HFF-Myc (cell line): ENCODE measurements at places on chromosomes 3 and 15.

- no peak for DNase-seq
These were observed 276.7 kb upstream of the ARRDC4 start for GRCh38 chr15:97683831-97684230.

DNA sequence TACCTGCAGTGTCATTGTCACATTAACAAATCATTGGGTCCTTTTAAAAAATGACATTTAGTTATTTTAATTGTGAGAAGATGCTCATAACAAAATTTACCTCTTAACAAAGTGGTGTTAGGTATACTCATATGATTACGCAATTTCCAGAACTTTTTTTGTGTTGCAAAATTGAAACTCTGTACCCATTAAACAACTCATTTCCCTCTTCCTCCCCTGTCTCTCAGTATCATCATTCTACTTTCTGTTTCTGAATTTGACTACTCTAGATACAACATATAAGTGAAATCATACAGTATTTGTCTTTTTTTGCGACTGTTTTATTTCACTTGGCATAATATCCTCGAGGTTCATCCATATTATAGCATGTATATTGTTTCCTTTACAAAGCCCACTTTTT lies 58.7 kb upstream of the CHST2 start:
- DNase-seq = no peak

DNA sequence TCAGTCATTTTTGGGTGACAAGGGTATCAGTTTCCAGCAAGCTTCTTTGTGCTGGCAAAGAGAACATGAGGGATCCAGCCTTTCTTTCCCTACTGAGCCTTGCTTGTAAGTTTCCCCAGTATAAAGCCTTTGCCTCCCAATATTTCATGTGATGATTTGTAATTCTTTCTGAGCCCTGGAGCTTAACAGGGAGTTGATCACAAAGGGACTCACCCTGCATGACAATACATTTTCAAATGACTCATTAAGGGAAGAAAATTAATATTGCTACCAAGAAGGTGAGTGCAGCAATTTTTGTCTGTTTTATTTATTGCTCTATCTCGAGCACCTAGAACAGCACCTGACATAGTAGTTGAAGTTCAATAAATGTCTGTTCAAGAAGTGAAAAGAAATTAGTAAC lies 27.7 kb downstream of the OXSM start:
- no peak for DNase-seq

- DNase-seq = no peak
These were observed 34.8 kb upstream of the MCTP2 start for GRCh38 chr15:94196531-94196930.

- DNase-seq = no peak
These were observed 234.4 kb upstream of the LRTM1 start for GRCh38 chr3:55162031-55162795.

DNA sequence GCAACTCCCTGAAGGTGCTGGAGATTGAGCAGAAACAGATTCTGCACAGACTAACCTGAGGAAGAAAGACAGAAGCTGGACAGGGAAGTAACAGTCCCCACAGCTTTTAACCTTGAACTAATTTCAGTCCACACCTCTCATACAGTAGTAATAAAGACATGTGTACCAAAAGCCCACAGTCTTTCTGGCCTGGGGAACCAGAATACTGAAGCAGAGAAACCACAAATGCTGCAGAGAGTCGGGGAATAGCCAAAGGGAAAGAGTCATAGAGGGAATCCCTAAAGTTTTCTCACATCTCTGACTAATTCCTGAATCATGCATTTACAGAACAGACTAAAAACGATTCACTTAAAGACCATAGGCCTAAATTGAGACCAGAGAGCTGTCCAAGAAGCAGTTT lies 503.4 kb upstream of the NECTIN3 start:
- DNase-seq = peak; percentile 39

- no peak for DNase-seq
These were observed 97.4 kb upstream of the KLF13 start for GRCh38 chr15:31228980-31229826.

DNA sequence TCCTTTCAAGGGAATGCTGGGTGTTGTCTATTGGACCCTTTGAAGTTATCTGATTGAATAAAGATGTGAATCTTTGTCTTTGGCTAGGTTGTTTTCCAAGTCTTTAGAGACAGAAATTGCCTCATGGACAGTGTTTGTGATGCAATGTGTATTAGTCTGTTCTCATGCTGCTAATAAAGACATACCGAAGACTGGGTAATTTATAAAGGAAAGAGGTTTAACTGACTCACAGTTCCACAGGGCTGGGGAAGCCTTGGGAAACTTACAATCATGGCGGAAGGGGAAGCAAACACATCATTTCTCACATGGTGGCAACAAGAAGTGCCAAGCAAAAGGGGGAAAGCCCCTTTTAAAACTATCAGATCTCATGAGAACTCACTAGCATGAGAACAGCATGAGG lies 88.8 kb upstream of the PLXND1 start:
- no peak for DNase-seq

- DNase-seq = no peak
These were observed 466.4 kb downstream of the MAGI1 start for GRCh38 chr3:65572175-65572777.

DNA sequence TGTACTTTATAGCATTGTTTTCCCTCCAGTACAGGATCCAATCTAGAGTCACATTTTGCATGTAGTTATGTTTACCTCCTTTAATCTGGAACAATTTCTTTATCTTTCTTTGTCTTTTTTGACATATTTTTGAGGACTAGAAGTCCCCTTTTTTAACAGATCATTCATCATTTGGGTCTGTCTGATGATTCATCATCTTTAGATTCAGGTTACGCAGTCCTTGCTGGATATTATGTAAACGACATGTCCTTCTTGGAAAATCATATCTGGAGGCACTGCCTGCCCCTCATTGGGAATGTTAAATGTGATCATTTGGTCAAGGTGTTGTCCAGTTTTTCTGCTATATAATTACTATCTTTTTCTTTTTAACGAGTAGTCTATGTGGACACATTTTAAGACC lies 18.3 kb downstream of the TGM4 start:
- DNase-seq = no peak

DNA sequence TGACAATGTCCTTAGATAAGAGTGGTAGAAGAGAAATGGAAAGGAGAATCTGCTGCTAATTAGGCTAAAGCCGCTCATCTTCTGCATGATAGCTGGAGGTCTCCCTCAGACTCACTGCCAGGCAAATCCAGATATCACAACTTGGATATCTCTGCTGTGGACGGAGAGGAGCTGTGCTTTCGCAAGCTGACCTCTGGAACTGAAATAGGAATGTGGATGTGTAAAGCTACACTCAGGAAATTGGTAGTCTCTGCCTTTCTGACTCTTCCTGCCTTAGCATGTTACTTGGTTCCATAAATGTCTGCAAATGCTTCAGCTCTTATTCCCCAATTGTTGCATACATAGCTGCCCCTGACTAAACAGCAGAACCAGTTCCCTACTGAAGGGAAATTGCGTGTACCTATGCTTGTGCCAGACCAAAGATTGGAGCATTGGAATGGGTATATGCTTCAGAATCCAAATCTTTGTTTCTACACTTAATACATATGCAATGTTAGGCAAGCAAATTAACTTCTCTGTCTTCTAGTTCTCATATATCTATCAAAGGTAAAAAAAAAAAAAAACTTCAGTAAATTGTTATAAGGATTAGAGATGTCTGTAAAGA lies 74.7 kb upstream of the ROBO2 start:
- DNase-seq = no peak

GRCh38 chr3:78163379-78163778 lies 1123.5 kb downstream of the ROBO2 start:
- DNase-seq = no peak

GRCh38 chr3:60080648-60081047 lies 1030.8 kb upstream of the CFAP20DC start:
- no peak for DNase-seq

DNA sequence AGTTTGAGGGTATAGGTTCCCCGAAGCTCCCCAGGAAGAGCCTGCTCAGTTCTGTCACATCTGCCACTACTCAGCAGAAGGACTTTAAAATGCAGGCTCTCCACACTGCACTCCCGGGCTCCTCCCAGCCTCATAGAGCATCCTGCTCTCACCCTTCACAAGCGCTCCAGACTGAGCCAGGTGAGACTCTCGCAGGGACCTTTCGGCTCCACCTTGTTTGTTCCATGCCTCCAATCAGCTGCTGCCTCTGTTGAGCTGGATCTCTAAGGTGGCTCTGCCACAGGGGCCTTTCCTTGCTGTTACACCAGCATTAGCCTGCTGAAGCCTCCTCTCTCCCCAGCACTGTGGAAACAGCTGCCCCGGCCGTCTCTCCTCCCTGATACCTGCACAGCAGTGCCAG lies 56.1 kb downstream of the SLCO3A1 start:
- DNase-seq = no peak

- no peak for DNase-seq
These were observed 390.1 kb downstream of the IL20RB start for GRCh38 chr3:137347817-137348368.

- DNase-seq = no peak
These were observed 1.7 kb downstream of the ATR start for GRCh38 chr3:142576792-142577191.

GRCh38 chr3:53120336-53120735 lies 9.9 kb downstream of the RFT1 start:
- no peak for DNase-seq

GRCh38 chr3:138935863-138936740 lies 10.8 kb downstream of the FOXL2 start:
- no peak for DNase-seq

- DNase-seq = peak; percentile 45
These were observed 41.2 kb upstream of the UBE2Q2 start for GRCh38 chr15:75801859-75802593.

- no peak for DNase-seq
These were observed 142.8 kb downstream of the EDEM1 start for GRCh38 chr3:5330152-5330810.

DNA sequence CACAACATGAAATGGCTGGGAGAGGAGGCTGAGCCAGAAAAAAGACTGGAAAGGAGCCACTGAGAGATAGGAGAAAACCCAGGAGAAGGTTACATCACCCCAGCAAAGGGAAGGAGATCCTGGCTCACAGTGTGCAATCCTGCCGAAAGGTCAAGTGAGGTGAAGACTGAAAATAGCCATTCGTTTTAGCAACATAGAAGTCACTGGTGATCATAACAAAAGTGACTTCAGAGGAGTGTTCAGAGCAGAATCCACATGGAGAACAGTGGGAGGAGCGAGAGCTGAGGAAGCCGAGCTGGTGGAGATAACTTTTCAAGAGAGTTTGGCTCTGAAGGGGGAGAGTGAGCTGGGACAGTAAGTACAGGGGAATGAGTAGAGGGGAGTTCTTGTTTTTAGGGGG lies 5.4 kb upstream of the HEG1 start:
- no peak for DNase-seq

GRCh38 chr15:66797921-66798320 lies 95.9 kb downstream of the SMAD6 start:
- no peak for DNase-seq

- DNase-seq = no peak
These were observed 276.6 kb downstream of the UACA start for GRCh38 chr15:70486451-70487386.

- no peak for DNase-seq
These were observed 151.0 kb downstream of the CPNE4 start for GRCh38 chr3:131883711-131884407.

DNA sequence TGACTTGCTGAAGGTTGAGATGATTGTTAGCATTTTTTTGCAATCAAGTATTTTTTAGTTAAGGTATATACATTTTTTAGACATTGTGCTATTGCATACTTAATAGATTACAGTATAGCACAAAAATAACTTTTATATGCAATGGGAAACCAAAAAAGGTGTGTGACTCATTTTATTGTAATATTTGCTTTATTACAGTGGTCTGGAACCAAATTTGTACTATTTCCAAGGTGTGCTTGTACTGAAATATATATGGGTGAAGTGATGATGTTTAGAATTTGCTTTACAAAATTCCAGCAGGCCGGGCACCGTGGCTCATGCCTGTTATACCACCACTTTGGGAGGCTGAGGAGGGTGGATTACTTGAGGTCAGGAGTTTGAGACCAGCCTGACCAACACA lies 29.1 kb upstream of the TBC1D23 start:
- DNase-seq = no peak

DNA sequence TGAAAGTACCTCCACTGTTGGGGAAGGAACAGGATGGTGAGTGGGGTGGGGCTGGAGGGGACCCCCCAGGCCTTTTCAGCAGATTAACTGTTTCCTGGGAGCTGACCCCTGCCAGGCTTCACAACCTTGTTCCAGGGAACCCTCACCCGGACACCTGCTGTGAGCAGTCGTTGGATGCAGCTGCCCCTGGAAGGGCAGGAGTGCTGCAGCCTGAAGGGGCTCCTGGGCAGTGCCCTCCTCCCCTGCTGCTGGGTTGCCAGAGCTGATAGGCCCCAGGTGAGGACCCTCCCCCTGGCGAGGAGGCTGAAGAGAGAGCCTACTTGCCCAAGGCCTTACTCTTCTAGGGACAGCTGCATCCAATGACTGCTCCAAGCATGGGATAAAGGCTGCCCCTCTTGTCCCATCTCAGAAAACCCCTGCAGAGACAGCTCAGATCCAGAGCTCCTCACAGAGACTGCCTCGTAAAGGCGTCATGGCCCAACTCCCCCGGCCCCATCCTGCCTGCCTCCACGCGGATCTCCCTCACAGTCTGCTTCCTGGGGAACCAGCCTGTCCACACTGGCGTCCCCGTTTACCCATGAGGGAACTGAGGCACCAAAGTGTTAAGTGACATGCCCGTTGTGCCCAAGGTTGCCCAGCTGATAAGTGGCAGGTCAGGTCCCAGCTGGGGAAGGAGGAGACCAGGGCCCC lies 193.4 kb upstream of the LINGO1 start:
- DNase-seq = no peak

- no peak for DNase-seq
These were observed 21.6 kb downstream of the BDH1 start for GRCh38 chr3:197533927-197534725.

- no peak for DNase-seq
These were observed 387 bp upstream of the VPS33B start for GRCh38 chr15:91022832-91023129.

- no peak for DNase-seq
These were observed 36.9 kb downstream of the LRIG1 start for GRCh38 chr3:66463730-66464511.

DNA sequence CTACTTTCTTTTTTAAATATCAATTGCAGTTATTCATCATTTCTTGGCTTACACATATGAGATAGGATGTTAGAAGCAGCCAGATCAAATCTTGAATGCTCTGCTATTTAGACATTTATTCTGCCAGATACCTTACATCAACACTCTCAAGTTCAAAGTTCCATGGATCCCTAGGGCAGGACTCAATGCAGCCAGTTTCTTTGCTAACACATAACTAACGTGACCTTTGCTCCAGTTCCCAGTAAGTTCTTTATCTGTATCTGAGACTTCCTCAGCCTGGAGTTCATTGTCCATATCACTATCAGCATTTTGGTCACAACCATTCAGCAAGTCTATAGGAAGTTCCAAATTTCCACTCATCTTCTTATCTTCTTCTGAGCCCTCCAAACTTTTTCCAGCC lies 939.9 kb downstream of the VGLL3 start:
- no peak for DNase-seq

- DNase-seq = no peak
These were observed 179.9 kb downstream of the MCTP2 start for GRCh38 chr15:94411285-94411684.
